ENCODE measurements at places on chromosomes 12 and 14.

DNA sequence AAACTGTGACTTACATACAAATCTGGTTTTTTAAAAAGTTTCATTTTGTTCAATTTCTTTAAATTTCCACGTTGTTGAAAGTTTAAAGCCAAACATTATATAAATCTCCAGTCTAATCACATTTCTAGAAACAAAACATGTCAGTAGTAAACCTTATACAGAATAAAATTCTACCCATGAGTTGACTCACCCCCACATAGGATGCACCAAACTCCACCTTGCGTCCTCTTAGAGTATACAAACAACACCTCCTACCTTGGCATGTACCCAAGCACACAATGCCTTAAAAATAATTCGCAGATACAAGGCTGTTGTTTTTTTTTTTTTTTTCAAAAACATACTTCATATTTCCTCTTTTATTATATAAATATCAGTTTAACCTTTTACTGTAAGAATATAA is 3.3 kb downstream of the FBXL14 start:
- DNase-seq, result peak; percentile 49

- DNase-seq, result no peak
Measured at GRCh38 chr14:100329233-100330006, 6.3 kb downstream of the SLC25A47 start.

DNA sequence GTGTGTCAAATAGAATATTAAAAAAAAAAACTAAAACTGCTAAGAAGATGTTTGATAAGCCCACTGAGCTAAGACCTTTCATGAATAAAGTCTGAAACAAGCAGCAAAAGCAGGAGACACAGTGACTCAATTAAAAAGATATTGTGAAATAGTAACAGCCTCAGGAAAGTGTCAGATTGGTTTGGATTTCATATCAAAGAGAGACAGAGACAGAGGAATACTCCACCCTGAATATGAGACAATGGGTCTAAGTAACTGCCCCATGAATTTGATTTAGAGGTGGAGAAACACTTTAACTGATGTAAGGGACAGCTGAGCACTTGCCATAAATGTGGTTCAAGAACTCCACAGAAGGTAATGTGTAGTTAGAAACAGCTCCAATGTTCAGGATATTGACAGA is 277.9 kb upstream of the FOXG1 start:
- DNase-seq, result no peak

GRCh38 chr14:50403419-50403818 is 6.7 kb upstream of the CDKL1 start:
- DNase-seq, result no peak

- DNase-seq, result no peak
Measured at GRCh38 chr14:23124337-23124954, 5.4 kb upstream of the CEBPE start.

GRCh38 chr12:120825337-120825736 is 78.8 kb downstream of the SPPL3 start:
- no peak for DNase-seq

DNA sequence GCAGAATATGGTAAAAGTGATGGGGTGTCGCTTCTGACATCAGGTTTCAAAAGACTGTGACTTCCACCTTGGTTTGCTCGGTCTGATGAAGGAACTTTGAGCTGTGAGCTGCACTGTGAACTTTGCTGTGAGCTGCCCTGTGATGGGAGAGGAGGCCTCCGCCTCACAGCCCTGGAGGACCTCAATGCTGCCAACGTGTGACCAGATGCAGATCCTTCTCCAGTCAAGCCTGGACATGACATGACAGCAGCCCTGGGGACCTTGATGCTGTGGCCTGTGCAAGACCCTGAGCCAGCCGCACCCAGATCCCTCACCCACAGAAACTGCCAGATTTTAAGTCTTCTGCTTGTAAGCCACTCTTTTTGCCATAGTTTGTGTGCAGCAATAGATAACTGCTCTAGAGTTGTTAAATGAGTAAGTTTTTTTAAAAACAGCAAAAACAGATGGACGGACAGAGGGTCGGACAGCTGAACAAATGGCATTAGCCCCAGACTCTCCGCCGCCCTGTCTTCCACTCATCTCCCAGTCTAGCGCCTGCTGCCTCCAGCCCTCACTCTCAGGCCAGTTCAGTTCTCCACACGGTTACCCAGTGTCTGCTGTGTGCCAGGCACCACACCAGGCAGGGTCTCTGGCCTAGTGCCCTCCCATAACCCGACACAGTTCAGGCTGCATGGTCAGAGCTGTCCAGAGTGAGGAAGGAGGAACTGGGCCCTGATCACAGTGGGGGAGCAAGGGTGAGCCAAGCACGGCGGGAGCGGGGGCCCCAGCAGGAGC is 13.1 kb upstream of the LRTM2 start:
- DNase-seq, result peak; percentile 73

- no peak for DNase-seq
Measured at GRCh38 chr12:51938726-51939125, 12.8 kb upstream of the ACVR1B start.

DNA sequence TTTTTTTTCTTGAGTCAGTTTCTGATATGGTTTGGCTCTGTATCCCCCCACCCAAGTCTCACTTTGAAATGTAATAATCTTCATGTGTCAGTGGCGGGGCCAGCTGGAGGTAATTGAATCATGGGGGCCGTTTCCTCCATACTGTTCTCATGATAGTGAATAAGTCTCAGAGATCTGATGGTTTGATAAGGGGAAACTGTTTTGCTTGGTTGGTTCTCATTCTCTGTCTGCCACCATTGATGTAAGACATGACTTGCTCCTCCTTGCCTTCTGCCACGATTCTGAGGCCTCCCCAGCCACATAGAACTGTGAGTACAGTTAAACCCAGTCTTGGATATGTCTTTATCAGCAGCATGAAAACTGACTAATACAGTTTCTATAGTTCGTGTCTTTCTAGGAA is 42.9 kb downstream of the WNK1 start:
- no peak for DNase-seq

DNA sequence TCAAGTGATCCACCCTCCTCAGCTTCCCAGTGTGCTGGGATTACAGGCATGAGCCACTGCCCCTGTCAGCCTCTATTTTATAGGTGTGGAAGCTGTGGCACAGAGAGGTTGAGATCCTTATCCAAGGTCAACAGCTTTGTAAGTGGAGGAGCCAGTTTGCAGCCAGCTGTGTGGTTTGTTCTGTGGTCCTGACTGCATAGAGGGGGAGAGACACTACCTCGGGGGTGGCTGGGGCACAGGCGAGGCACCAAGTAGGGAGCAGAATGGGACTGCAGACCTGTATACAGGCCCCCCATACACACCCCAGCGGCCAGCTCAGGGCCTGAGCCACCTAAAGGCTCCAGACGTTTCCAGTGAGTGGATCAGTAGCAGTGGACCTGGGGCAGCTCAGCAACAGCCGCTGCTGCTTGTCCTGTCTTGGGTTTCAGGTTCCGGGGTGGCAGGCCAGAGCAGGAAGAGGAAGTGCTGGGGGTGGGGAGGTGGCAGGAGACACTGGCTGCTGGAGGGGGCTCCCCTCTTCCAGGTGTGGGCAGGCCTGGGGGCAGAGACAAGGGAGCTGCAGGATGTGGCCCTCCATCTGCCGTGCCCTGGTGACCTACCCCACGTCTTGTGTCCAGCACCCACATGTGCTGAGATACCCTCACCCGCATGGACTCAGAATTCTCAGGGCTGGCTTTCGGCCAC is 11.0 kb downstream of the ORAI1 start:
- DNase-seq, result peak; percentile 35

GRCh38 chr14:55122440-55122986 is 6.5 kb upstream of the LGALS3 start:
- peak; percentile 94 for DNase-seq

Measured in small intestine (tissue), 16 donors.